Fibroblast of skin of back (primary cell): ENCODE measurements at places on chromosomes 3 and 15.

DNA sequence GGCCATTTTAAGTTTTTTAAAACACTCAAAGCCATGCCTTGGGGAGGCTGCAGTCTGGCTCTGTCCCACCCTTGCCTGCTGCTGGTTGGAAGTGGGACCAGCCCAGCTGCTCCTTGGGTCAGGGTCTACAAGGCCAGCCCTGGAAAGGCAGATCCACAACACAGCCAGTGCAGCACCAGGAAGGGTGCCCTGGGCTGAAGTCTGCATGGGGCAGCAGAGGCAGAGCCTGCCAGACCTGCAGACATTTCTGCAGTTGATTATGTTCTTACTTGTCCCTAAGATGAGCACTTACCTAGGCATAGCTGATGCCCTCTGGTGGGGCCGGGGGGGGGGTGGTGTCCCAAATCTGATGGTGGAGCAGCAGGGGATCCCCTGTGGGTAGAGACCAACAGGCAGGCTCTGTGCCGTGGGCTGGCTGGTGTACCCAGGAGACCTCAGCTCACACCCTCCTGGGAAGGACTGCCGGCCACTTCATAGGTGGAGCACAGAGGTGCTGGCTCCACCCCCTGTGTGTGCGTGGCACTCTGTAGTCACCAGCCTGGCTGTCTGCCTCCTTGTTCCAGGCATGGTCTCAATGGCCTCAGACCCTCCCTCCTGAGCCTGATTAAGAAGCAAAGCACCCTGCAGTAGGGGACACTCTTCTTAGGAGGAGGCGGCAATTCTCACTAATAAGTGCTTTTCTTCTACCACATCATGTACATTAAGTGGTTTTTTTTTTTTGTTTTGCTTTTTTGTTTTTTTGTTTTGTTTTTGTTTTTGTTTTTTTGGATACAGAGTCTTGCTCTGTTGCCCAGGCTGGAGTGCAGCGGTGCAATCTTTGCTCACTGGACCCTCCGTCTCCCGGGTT, 97.4 kb upstream of the KLF13 start:
- DNase-seq, result no peak

DNA sequence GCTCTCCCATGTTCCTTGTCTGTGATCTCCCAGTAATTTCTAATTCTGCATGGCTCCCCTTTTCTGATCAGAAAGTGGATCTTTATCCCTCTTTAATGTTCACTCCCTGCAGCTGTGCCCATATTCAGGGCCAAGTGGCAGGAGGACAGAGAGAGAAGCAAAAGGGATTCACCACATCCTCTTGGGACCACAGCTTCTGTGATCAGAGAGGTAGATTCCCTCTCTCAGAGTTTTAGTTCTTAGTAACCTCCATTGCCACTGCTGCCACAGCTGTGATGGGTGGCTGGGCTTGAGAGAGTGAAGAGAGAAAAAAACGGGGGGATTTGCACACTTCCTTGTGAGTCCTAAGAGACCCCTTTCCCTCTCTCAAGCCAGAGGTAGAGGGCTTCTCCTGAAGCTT, 49.2 kb downstream of the GLCE start:
- no peak for DNase-seq

- DNase-seq, result peak; percentile 81
Measured at GRCh38 chr3:16866571-16866970, 18.2 kb upstream of the PLCL2 start.

DNA sequence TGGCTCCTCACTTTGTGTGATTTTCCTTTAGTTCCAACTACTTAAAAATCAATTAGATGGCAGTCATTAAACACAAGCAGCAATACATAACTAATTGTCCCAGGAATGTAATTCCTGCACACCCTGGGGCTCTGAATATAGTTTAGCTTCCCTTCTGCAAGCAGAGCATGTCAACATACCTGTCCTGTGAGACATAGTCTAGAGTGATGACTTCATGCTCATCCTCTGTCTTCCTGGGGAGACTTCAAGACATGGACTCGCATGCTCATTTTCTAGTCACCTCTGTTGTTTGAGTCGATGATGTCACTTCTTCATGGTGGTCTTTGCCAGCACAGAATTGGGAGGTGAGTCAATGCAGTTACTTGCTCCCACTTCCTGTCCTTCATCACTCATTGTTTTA, 15.7 kb downstream of the C3orf52 start:
- DNase-seq, result peak; percentile 95

DNA sequence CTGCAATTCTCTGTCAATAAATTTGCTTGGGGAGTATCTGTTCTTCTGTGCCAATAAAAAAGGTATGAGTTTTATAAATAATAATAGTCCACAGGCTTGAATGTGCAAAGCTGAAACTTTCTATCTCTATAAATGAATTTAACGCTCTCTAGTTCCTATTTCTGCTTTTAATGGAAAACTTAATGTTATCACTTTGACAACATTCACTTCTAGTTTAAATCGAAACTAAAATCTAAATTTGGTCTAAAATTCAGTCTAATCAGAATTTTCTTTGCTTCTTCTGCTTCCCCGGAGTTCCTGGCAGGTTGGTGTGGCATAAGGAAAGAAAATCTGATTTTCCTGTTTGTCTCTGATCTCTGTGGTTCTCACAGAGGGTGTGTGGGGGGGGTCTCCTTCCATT, 450.1 kb upstream of the TBL1XR1 start:
- DNase-seq, result no peak

DNA sequence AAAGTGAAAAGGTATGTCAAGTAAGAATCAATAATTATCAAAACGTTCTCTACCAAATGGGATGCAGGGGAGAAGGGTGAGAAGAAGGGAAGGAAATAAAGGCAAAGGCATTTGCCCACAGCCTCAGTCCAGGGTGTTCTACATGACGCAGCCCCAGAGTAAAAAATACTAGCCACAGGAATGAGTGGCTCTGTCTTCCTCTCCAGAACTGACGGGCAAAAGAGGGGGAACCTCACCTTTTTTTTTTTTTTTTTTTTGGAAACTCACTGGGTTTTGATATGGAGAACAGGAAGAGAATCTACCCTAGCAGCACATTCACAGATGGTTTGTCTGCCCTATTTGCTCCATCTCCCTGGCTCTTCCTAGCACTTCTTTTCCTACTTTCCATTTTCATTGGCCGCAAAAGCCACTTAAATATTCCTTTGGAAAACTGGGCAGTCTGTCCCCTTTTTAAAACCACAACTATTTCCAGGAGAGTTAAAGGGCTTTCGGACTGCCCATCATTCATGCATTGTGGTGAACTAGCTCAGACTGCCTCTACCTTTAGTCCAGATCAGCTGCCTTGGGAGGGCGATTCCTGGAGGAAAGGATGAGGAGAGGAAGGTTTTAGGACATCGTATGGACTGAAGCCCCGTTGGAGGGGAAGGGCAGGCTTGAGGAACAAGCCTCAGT, 28.2 kb downstream of the B3GNT5 start:
- DNase-seq, result no peak

DNA sequence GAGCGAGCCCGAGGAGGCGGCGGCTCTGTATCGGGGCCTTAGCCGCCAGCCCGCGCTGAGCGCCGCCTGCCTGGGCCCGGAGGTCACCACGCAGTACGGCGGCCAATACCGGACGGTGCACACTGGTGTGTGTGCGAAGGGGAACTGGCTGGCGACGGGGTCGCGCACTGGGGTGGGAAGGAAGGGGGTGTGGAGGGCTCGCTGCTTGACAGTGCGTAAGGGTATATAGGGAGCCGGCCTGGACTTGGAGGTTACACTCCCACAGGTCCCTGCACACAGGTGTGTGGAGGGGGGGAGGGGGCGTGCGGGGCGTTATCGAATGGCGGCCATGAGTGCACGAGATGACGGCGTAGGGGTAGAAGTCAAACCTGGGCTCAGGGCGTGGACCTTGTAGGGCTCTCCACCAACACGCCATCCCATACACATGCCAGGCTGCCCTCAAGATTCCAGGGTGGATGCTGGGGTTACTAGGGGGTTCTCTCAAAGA, 389 bp downstream of the APEH start:
- no peak for DNase-seq

GRCh38 chr3:98565237-98565643, 28.2 kb downstream of the CPOX start:
- DNase-seq, result no peak

DNA sequence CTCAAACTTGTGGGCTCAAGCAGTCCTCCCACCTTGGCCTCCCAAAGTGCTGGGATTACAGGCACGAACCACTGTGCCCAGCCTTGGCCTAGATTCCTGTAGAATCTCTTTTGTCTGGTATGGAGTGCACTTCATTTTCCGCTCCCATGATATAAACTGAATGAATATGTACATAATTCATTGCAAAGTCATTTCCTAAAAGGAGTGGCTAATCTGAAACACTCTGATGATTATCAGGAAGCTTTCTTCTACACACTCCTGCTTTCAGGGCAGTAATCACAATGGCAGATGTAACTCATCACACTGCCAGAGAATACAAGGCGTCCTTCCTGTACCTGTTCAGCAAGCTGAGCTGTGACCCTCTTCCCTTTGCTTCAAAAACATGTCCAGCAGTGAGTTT, 28.6 kb downstream of the RLBP1 start:
- peak; percentile 53 for DNase-seq

DNA sequence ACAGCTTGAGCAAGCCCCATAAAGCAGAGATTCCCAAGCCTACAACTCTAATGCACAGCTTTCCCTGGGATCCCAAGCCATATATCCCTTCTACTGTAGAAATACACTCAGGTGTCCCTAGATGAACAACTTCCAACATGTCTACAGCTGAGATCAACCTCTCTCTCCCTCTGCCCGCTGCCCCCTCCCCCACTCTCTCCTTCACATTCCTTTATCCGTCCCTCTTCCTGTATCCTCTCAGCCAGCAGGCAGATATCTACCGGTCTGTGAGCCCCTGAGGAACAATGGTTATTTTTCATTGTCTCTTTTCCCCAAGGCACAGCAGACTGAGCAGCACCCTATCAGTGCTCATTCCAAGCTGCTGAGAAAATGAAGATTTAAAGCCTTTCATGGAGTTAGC, 138.6 kb downstream of the SUCLG2 start:
- DNase-seq, result no peak

GRCh38 chr3:122183521-122183892, at the start of gene CASR:
TSS of gene CASR (plus strand) at chr3:122183668. CDS start at chr3:122254190, 70,522 bp downstream.
- DNase-seq, result peak; percentile 0

GRCh38 chr15:58498821-58499580, 67.2 kb downstream of the LIPC start:
- DNase-seq, result peak; percentile 93

DNA sequence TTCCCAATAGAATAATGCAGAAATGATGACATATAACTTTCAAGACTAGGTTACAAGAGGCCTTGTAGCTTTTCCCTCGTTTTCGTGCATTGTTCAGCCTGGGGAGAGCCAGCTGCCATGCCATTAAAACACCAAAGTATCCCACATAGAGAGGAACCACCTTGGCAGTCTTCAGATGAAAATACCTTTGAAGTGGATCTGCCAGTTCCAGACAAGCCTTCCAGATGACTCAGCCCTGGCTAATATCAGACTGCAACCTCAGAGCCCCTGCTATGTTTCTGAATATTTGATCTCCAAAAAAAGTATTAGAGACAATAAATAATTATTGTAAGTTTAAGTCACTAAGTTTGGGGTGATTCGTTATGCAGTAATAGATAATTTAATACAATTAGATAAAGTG, 294.3 kb upstream of the GBE1 start:
- DNase-seq, result peak; percentile 15

GRCh38 chr3:100042166-100042981, 71.9 kb downstream of the FILIP1L start:
- peak; percentile 93 for DNase-seq

- DNase-seq, result no peak
Measured at GRCh38 chr3:157574531-157574930, 71.3 kb upstream of the VEPH1 start.

GRCh38 chr15:38576261-38576660, 11.6 kb upstream of the RASGRP1 start:
- no peak for DNase-seq

DNA sequence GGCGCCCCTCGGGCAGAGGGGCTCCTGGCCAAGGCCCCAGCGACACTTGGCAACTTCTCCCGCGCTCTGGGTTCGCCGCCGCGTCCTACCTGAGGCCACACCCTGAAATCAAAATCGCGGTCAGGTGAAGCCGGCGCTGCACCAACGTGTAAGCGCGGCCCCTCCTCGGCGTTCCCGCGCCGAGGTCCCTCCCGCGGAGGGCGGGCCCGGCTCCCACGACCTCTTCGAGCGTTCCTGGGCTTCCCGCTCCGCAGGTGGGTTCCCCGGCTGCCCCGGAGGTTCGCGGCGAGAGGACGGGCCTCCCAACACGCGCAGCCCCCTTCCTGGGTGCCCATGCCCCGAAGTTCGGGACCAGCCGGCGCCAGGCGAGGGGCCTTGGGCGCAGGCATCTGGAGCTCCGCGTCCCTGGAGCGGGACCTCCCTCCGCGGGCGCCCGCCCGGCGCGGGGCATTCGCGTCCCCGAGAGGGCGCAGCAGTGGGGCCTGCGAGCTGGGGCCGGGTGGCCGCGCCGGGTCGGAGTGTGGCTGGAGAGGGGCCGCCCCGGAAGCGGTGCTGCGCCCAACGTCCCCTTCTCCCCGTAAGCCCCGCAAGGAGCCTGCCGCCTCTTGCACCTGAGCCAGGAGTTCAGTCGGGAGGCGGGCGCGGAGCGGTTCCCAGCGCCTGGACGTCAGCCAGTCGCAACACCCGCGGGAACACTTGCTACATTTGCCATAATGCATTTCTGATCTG, 13.7 kb downstream of the PAK6 start:
- no peak for DNase-seq

- no peak for DNase-seq
Measured at GRCh38 chr3:133901083-133901482, 5.4 kb upstream of the RAB6B start.

GRCh38 chr3:192188218-192188835, 539.0 kb downstream of the FGF12 start:
- DNase-seq, result peak; percentile 25

DNA sequence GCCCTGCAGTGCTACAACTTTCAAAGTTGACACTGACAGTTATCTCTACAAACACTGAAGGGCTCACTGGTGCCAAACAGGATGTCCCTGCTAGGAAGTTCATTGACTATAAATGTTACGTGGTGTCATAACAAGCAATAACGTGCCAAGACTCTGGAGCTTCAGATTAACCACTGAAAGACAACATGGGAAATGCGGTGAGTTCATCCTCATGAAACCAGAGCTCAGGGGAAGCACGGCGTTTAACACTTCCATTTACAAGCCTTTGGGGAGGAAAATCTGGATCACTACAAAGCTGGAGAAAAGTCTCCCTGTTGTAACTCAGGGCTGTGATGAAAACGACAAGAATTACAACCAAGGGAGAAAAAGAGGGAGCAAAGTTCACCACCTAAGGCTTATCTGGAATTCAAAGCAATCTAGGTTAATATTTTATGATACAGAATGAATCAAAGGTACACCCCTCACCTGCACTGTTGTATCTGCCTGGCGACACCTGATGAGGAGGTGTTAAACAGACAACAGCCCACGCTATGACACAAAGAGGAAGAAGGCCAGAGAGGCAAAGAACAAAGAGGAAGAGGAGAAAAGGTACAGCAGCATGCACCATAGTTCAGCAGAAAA, 27.0 kb downstream of the SHQ1 start:
- peak; percentile 83 for DNase-seq

GRCh38 chr15:40511093-40511471, 40.3 kb downstream of the CHST14 start:
- no peak for DNase-seq

DNA sequence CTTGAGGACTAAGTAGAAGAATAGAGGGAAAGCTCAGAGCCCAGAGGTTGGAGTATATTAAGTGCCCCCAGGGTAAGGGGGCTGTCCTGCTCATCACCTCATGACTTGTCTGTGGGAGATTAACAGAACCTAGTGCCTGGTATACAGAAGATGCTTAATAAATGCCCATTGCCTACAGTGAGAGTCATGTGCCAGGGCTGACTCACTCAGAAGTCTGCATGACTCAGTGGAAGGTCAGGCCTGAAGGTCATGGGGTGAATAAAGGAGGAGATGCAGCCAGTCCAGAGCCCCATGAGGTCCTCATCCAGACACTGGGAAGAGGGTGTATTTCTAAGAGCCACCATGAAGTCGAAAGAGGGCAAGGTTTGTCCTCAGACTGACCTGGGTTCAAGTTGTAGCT, 62.5 kb upstream of the TLE3 start:
- no peak for DNase-seq
